ENCODE measurements at places on chromosomes 5 and 9.

DNA sequence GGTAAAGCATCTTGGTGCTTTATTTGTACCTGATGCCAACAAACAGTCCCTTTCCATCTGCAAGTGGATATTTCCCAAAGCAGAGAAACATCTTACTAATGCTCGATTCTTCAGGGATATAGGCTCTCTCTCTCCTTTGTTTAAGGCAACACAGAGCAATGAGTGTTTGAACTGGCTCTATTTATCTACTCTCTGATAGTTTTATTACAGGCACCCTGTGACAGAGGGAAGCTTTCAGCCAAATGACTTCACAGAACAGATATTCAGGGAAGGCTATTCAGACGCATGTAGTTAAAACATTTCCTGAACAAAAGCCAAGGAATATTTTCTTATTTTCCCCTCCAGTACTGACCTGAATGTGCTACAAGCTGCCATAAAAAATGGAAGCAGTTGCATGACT is 141.8 kb downstream of the YIPF5 start:
- no peak for DNase-seq

DNA sequence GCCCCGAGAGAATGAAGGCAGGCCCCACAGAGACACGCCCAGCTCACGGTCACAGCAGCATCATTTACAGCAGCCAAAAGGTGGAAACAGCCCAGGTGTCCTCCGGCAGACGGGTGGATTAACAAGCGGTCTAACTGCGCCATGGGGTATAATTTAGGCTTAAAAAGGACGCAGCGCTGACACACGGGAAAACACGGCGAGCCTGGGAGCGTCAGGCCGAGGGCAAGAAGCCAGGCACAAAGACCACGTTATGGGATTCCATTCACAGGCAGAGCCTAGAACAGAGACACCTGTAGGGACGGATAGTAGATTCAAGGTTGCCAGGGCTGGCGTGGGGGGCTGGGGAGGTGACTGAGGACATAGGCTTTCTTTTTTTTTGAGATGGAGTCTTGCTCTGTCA is 36.9 kb upstream of the TMEM250 start:
- no peak for DNase-seq

- peak; percentile 2 for DNase-seq
These were observed 43.6 kb upstream of the TRMT10B start for GRCh38 chr9:37710046-37710445.

GRCh38 chr5:126414874-126415502 is 8.2 kb upstream of the GRAMD2B start:
- no peak for DNase-seq

DNA sequence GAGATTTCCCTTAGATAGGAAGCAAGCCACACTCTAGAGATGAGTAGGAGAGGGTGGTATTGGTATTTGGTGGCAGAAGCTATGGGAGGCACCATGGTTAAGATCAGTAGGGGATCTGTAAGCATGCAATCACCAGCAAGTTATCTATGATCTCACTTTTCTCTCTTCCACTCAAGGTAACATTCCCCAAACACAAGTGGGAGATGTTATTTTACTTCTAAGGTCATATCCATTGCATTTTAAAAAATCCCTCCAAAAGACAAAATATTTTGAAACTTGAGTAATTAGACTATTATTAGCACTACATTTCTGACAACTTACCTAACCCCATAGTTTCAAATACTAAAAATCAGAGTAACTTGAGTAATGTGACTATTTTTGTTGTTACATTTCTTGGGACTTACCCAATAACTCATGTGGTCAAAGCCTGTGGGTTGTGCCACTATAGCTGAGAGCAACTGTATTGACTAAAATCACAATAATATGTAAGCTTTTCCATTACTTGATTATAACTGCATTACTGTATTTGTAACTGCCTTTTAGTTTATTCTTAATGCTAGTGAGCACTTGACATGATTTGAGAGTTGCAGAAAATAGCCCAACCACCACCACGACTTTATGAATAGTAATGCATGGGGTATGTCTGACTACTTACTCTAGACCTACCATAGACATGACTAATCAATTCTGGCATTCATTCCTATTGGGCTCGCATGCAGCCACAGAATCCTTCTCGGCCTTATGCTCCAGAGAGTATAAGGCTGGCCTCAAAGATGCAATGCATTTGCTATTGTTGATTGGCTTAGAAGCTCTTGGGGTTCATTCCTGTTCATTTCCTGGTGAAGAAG is 264.7 kb downstream of the TRIM32 start:
- peak; percentile 73 for DNase-seq

GRCh38 chr5:82523633-82524032 is 245.5 kb upstream of the RPS23 start:
- no peak for DNase-seq

DNA sequence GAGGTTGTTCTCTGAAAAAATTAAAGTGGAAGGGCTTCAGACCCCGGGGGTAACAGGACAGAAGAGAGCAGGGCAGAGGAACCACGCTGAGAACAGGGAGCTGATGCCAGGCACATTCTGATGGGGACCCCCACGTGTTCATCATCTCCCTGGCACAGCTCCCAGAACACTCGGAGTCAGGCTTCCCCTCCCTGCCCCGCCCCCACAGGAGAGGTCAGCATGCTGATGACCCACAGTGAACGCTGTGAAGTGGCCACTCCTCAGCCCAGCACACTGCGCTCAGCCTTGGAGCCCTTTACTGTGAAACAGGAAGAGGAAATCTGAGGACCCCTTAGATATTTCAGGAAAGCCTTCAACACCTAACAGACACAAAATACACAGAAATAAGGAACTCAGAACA is 16.4 kb downstream of the RETREG1 start:
- peak; percentile 38 for DNase-seq

DNA sequence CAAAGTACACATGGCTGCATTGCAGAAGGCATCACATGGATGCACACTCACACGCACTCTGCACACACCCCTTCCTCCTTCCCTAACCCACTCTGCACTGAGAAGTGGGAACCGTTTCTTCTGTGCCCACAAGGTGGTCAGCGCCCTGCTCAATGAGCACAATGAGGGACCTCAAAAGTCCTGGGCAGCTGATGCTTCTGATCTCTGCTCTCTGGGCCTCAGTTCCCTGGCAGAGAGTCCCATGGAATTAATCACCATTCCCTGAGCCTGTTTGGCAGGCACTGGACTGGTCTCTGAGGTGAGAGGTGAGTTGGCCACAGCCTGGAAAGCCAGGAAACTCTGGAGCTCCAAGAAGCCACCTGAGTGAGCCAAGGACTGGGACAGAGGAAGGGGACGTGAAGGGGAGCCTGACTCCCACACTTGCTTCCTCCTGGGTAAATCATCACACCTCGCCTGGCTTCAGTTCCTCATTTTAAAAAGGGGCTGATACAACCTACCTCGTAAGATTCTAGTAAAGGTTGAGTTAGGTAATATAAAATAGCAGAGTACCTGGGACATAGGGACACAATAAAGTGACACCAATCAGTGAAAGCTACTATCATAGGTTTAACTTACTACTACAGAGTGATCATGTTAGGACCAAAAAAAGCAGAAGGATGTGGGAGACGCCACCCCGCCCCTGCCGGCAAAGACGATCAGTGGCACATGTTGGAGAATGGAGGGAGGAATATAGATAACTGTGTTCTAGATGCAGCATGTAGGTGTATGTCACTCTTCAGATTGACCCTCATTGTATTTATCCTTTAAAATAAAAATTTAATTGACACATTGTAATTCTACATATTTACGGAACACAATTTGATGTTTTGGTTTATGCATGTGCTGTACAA is 21.1 kb upstream of the IGFBPL1 start:
- DNase-seq: peak; percentile 11

DNA sequence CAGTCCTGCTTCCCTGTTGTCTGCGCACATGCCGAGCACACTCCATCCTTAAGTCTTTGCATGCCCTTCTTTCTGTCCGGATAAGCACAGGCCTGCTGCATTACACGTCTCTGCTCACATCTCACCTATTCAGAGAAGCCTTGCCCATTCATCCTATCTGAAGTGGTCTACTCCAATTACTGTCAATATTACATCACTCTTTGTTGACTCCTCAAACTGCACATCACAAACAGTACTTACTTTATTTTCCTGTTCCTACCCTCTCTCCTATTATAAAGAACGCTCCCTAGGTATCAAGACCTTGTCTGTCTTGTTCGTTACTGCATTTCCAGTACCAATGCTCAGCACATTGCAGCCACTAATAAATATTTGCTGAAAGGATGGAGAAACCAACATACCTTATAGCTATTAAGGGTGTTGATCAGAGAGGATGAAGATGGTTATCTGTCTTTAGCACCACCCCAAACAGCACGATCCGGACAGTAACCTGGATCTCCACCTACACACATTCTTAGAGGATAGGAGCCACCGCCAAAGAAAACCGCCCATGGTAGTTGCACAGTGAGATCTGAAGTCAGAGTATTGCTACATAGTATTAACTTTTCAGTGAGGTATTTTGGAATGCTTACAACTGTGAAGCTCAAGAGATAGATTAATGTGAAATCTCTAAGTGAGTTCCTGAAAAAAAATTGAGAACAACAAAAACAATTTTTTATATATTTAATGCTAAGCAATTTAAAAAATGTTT is 1.6 kb upstream of the PRRC1 start:
- DNase-seq: no peak

DNA sequence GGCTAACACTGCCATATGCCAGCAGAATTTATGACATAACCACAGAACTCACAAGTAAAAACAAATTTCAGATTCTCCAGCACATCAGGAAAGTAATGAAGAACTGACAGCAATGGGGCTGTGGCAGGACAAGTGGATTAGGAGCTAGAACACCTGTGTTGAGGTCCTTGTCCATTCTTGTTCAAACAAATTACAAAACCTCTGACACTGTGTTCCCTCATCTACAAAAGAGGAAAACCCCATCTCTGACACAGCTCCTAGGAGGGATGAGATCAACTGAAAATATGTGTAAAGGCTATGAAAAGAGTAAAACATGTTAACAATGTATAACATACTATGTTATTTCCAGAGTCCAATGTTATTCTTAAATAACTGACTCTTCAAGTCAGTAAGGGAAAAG is 23.5 kb downstream of the ELP1 start:
- DNase-seq: no peak

All from inflammatory macrophage treated with lipopolysaccharide for 1 hour (primary cell).